Posterior cingulate gyrus (tissue), 11 donors: ENCODE measurements at places on chromosomes 1 and 21.

- DNase-seq = no peak
These were observed 28.1 kb downstream of the C2CD2 start for GRCh38 chr21:41925767-41926116.

DNA sequence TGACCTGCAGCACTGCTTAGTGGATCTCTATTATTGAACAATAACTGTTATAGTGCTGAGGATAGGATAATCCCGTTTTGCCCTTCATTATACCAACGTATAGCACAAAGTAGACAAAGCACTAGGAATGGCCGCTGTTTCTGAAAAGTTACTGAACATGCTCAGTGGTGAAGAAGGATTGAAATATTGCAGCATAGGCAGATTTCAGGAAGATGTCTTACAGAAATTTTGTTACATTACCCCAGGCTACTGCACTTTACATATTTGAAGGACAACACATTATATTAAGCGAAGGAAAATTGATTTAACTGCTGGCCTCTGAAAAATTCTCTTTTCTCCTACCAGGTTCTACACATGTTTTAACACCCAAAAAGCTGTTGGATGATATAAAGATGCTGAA is 48.5 kb downstream of the AKNAD1 start:
- no peak for DNase-seq

GRCh38 chr1:192809307-192810252 is 741 bp downstream of the RGS2 start:
- DNase-seq = no peak

DNA sequence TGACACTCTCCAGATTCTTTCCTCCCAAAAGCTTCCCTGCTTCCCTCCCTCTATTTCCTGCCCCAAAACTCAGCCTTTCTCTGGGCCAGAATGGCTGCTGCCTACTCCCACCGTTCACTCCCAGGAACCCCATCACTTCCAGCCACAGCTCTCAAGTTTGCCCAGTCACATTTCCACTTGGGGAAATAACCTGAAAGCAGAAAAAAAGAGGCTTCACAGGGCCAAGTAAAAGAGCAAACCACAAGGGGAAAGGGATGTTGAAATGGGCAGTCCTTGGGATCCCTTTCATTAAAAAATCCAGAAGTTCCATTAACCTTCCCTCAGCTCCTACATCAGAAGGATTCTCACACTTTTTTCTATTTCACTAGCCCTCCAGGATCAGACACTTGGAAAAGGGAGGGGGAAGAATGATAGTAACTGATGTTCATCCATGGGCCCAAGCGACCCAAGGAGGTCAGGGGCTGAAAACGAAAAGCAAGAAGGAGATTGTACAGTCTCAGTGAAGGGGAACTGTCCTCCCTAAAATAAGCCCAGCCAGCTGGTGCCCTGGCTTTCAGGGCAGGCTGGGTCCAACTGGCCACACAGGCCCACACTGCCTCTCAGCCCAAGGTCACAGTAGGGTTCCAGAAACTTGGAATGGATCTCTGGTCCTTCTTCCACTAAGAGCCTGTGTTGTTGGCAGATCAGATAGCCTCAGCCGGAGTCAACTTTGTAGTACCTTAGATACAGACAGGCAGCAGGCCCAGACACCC is 49.7 kb downstream of the DMAP1 start:
- DNase-seq = no peak

GRCh38 chr1:185972096-185972850 is 238.1 kb downstream of the HMCN1 start:
- no peak for DNase-seq

DNA sequence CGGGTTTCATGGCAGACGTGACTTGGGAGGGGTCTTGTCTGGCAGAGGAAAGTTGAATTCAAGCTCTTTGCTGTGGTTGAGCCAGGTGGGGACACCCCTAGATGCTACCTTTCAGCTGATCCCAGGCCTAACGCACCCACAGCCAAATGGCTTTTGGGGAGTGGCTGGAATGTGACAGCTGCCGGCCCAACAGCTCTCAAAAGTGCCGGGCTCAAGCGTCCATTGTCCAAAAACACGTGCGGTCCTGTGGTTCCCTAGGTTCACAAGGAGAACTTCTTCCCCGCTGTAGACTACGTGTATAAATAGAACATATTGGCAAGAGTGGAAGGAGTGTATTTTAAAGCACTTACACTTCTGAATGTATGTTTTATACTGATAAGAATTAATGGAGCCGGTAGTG is 87.1 kb upstream of the ARHGEF16 start:
- DNase-seq = no peak

GRCh38 chr1:119372503-119373086 is 4.0 kb downstream of the HAO2 start:
- peak; percentile 2 for DNase-seq

GRCh38 chr21:44079846-44080245 is 27.4 kb upstream of the PWP2 start:
- DNase-seq = no peak

GRCh38 chr1:40476924-40477677 is at the start of gene ZFP69:
ZFP69 (plus strand) TSS chr1:40477290; CDS start chr1:40479362, 2,072 bp downstream.
- DNase-seq = peak; percentile 10

- DNase-seq = no peak
These were observed 8.1 kb downstream of the PSRC1 start for GRCh38 chr1:109274533-109275476.

DNA sequence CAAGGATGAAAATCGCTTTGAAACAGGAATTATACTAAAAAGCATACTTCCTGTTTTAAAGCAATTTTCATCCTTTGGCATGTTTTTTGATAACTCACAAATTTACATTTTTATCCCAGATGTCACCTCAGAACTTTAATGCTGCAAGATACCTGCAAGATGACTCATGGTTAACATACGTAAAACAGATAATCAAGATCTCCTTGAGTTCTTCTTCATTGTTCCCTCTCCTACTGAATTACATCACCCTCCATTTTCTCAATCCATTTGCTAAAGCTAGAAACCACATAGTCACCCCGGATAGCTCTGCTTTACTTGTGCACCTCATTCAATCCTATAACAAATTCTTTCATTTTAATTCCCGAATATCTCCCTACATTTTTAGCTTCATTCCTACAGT is 1114.2 kb downstream of the PLA2G4A start:
- DNase-seq = no peak

- no peak for DNase-seq
These were observed 44.1 kb downstream of the ZNF678 start for GRCh38 chr1:227607336-227607898.

GRCh38 chr1:31535561-31535960 is 40.8 kb upstream of the TINAGL1 start:
- DNase-seq = no peak

DNA sequence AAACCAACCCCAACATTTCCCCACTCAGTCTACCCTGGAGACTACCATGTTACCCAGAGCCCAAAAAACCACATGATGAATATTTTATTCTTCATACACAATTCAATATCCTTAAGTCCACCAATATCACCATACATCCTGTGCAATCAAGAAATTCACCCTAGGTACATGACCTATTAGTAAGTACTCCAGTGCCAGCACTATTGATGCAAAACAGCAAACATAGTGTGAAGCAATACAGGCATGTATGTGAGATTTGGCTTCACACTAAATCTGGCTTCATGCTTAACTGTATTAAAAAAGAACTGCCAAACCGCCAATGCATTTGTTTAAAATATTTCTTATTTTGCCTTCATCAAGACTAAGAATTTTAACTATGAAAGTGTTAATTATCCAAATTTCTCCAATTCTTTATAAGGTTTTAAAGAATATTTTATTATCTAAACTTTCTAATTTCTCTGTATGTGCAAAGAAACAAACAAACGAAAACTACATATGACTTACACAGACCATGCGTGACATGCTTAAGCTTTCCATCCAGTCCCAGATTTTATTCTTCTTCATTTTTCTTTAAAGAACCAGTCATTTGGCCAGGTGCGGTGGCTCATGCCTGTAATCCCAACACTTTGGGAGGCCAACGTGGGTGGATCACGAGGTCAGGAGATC is 22.4 kb upstream of the TMEM125 start:
- DNase-seq = no peak
